ENCODE measurements at places on chromosomes 13 and 19.

GRCh38 chr19:4277191-4277696 lies 1.8 kb upstream of the SHD start:
- H3K27ac ChIP-seq, result no peak overlapping the region
- H3K27me3 ChIP-seq, result peaks cover 29% of the 10 kb centered on the region
- DNase-seq, result no peak
- no peak overlapping the region for H3K4me3 ChIP-seq
- no peaks in the 10 kb centered on the region for H3K36me3 ChIP-seq

- H3K4me3 ChIP-seq, result no peak overlapping the region
- H3K27ac ChIP-seq, result no peak overlapping the region
- no peaks in the 10 kb centered on the region for H3K36me3 ChIP-seq
- H3K4me1 ChIP-seq, result no peaks in the 10 kb centered on the region
These were observed 19.8 kb downstream of the CAB39L start for GRCh38 chr13:49424011-49424560.

- no peak for DNase-seq
- no peaks in the 10 kb centered on the region for H3K27me3 ChIP-seq
- no peak overlapping the region for H3K4me3 ChIP-seq
- no peaks in the 10 kb centered on the region for H3K36me3 ChIP-seq
- no peaks in the 10 kb centered on the region for H3K4me1 ChIP-seq
These were observed 12.2 kb upstream of the RABAC1 start for GRCh38 chr19:41971363-41971762.

- H3K4me3 ChIP-seq, result no peak overlapping the region
- no peak overlapping the region for H3K27ac ChIP-seq
- H3K36me3 ChIP-seq, result no peaks in the 10 kb centered on the region
- H3K27me3 ChIP-seq, result no peaks in the 10 kb centered on the region
- DNase-seq, result no peak
- no peaks in the 10 kb centered on the region for H3K4me1 ChIP-seq
These were observed 205.1 kb downstream of the DACH1 start for GRCh38 chr13:71661921-71662320.

DNA sequence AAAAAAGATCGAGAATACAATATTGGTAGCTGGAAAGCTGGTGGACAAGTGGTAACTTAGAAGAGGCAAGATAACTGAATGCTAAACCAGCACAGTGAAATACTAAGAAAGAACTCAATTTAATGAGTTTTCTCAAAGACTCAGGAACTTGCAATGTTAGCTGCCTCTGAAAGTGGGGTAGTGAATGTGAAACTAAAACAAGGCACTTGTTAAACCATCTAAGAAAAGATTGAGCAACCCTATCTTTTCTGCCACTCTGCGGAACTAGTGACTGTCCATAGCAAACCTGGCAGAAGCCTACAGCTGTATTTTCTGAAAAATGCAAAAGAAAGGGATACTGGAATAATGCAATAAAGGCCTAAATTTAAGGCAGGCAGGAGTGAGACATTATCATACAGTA lies 1574.4 kb upstream of the PRR20A start:
- no peak overlapping the region for H3K27ac ChIP-seq
- no peak overlapping the region for H3K4me3 ChIP-seq
- no peaks in the 10 kb centered on the region for H3K27me3 ChIP-seq
- no peak for DNase-seq
- no peaks in the 10 kb centered on the region for H3K4me1 ChIP-seq

DNA sequence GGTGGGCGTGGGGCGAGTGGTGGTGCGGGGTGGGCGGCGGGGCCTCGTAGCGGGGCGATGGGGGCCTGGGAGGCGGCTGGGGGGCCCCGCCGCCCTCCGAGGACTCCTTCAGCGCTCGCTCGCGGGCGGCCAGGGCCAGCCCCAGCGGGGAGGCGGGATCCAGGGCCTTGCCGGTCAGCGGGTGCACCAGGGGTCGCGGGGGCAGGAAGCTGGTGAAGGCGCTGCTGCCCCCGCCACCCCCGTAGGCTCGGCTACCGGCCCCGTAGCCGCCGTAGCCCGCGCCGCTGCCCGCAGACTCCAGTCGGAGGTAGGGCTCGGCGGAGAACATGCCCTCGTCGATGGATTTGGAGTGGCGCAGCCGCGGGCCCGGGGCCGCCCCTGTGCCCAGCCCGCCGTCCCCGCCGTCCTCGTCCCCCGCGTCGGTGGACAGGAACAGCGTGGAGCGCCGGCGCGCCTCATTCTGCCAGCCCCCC lies 18.6 kb downstream of the C19orf81 start:
- H3K36me3 ChIP-seq, result no peaks in the 10 kb centered on the region
- peaks cover 68% of the 10 kb centered on the region for H3K27me3 ChIP-seq
- no peak overlapping the region for H3K27ac ChIP-seq
- no peak overlapping the region for H3K4me3 ChIP-seq
- no peaks in the 10 kb centered on the region for H3K4me1 ChIP-seq

DNA sequence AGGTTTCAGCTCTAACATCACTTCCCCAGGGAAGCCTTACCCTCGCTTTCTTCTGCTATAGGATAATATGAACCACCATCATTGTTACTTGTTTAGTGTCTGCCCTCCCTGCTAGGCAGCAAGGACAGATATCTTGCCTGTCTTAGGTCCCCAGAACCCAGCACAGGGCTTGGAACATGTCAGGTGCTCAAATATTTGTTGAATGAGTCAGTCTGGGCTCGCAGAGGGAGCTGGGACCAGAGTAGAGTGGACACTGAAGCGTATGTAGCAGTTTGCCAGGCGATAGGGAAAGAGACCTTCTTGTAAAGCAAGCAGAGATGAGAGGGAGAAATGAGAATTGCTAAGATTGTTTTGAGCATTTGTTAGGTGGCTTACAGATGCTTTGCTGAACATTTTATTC lies 11.7 kb downstream of the BCKDHA start:
- no peak for DNase-seq
- H3K27me3 ChIP-seq, result no peaks in the 10 kb centered on the region
- peaks cover 4% of the 10 kb centered on the region for H3K4me1 ChIP-seq
- peaks cover 8% of the 10 kb centered on the region for H3K36me3 ChIP-seq
- no peak overlapping the region for H3K4me3 ChIP-seq
- H3K27ac ChIP-seq, result no peak overlapping the region

DNA sequence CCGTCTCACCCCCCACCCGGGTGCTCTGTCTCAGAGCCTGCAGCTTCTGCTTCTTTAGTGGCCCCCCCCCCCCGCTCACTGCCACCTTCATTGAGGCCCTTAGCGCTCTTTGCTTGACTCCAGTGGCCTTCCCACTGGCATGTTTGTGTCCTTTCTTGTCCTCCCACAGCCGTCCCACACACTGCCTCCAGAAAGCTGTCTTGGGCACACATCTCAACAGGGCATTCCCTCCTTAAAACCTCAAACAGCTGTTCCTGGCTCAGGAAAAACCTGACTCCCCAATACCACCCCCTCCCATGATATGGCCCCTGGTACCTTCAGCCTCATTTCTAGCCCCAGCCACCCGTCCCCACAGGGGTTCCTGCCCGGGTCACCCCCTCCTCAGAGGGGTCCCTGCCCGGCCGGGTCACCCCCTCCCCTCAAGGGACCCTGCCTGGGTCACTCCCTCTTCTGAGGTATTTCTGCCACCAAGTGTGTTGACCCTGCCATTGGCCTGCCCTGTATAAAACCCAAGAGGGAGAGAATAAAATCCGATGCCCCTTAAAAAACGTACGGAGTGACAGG lies 8.9 kb downstream of the B3GLCT start:
- no peaks in the 10 kb centered on the region for H3K36me3 ChIP-seq
- H3K27ac ChIP-seq, result no peak overlapping the region
- H3K4me3 ChIP-seq, result no peak overlapping the region
- no peaks in the 10 kb centered on the region for H3K4me1 ChIP-seq

DNA sequence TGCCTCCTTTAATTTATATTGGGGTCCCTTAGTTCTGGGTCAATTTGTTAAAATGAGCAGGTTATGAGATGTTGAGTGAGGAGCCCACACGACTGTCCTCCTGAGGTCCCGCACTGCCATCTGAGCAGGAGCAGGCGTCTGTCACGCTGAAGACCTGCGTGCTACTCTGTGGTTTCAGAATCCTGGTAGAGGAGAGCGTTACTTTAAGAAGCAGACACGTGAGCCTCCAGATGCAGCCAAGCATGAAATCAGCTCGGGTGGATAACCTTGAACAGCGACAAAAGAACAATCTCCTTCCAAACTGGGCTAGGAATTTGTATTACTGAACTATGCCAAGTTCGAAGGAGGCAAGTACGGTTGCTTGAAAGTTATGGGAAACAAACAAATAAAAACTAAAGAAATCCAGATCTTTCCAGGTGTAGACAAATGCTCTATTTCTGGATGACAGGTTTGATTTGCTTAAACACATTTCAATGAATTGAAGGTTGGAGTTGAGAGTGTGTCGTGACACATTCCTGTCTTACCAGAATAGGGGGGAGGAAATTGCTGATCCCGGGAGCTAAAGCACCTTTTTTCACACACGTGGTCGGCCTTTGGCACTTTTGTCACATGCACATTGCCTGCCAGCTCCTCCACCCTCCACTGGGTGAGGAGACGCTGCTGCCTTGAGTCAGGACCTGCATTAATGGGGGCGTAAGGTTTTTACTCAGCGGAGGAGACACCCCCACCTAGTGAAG lies 945.5 kb upstream of the SLC10A2 start:
- no peak overlapping the region for H3K27ac ChIP-seq
- DNase-seq, result no peak
- H3K36me3 ChIP-seq, result no peaks in the 10 kb centered on the region
- no peaks in the 10 kb centered on the region for H3K27me3 ChIP-seq

GRCh38 chr19:47003611-47004465 lies 15.8 kb upstream of the NPAS1 start:
- DNase-seq, result no peak
- H3K36me3 ChIP-seq, result peaks cover 15% of the 10 kb centered on the region
- no peaks in the 10 kb centered on the region for H3K27me3 ChIP-seq
- H3K4me1 ChIP-seq, result no peaks in the 10 kb centered on the region
- H3K27ac ChIP-seq, result no peak overlapping the region

GRCh38 chr13:31843044-31843443 lies 103.7 kb downstream of the RXFP2 start:
- no peaks in the 10 kb centered on the region for H3K4me1 ChIP-seq
- H3K4me3 ChIP-seq, result no peak overlapping the region
- no peak overlapping the region for H3K27ac ChIP-seq
- H3K27me3 ChIP-seq, result peaks cover 2% of the 10 kb centered on the region

GRCh38 chr19:46080561-46080960 lies 39.8 kb upstream of the IGFL4 start:
- no peak overlapping the region for H3K4me3 ChIP-seq
- H3K36me3 ChIP-seq, result no peaks in the 10 kb centered on the region
- peaks cover 4% of the 10 kb centered on the region for H3K4me1 ChIP-seq
- DNase-seq, result no peak

GRCh38 chr19:49231389-49231788 lies 73.8 kb downstream of the TRPM4 start:
- no peak overlapping the region for H3K4me3 ChIP-seq
- H3K27ac ChIP-seq, result no peak overlapping the region
- no peaks in the 10 kb centered on the region for H3K4me1 ChIP-seq
- no peak for DNase-seq
- no peaks in the 10 kb centered on the region for H3K27me3 ChIP-seq

Data from RWPE2 (cell line).